ENCODE measurements at places on chromosomes 1 and 21.
A peak's percentile ranks its signal among the peaks of the same experiment; 100 is the strongest.

GRCh38 chr1:28833381-28833780, 21.4 kb downstream of the OPRD1 start:
- DNase-seq: no peak

DNA sequence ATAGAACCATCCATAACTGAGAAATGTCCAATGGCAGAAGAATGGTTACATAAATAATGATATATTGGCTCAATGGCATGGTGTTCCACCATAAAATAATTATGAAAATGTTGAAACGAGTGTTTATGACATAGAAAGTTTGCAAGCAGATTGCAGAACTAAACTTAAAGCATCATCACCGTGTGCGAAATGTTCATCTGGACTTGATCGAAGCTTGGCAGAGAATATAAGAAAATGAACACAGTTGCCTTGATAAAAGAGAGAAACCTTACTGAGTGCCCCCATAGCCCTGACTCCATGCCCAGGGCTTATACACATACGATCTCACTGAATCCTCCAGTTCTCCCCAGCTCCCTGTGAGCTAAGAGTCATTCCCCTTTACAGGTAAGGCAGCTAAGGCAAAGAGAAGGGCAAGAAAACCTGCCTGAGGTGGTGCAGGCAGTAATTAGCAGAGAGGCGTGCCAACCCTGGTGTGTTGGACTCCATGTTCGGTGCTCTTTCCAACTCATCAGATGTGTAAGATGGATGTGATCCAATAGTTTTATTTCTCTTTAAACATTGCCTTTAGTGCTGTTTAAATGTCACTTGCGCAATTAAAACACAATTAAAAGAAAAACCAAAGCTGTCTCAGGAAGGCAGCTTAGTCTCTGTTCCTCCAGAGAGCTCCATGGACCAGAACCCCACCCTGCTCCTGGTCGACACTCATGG, 21.8 kb upstream of the SPOCD1 start:
- no peak for DNase-seq

DNA sequence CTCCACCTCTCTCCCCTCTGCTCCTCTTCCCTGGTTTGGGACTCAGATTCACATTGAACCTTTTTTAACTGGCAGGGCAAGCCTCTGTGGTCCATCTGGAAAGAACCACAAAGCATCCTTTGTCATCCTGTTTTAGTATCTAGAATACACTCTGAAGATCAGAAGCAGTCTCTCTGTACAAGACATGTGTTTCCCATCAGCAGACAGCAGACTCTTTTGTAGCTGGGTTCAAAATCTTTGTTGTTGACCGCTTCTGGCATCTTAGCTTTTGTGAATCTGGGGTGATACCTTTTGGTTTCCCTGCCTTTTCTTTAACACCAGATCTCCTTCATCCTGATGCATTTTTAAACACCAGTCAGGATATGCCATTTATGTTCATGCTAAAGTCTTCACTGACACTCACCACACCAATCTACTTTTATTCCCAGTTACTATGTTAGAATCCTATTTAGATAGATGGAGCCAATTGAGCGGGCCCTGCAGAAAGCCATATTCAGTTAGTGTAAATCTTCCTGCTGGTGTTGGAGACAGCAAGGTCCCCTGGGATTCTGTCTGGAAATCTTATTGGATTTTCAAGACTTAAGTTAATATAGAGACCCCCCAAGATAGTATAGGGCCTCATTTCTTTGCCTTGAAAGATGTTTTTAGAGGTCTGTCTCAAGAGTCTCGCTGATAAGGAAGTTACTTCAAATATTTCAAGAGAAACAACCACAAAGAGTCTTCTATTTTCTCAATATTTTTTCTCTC, 51.1 kb downstream of the ST6GALNAC3 start:
- DNase-seq: no peak

DNA sequence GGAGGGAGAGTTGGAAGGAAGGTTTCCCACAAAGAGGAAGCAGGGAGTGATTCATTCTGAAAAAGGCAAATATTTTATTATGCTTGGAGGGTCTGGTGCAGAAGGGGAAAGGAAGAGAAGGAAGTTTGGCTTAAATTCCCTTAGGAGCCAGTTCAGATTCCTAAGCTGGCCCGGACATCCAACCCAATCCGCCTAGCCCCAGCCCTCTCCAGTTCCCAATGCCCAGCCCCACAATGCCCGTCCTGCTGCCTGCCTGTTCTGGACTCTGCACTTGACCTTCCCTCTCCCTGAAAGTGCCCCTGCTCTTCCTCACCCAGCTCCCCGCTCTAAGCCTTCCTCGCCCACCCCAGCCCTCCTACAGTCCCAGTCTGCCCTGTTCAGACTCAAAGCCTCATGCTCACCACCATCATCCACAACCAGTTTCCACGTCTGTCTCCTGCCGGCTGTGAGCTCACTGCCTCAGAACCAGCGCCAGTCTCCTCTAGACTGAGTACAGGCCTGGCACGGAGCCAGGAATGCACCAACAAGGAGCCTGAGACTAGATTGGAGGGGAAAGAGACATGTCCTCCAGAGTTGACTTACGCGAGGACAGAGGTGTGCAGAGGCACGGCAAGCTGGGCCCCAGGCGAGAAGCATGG, 18.9 kb downstream of the CAPN2 start:
- DNase-seq: no peak

DNA sequence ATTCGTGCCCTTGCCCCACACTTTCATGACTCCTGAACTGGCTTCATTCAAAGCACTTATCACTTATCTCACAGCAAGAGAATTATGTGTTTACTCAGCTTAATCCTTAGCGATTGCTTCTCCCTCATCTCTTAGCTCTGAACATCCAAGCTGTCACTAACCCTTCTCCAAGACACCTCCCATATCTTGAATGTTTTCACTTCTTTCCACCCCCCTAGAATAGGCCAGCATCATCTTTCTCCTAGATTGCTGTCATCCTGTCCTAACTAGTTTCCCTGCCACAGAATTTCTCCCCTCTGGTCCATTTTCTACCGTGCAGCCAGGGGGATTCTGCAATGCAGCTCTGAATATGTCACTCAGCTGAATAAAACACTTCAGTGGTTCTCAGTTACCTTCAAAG, 68.6 kb upstream of the SPATA6 start:
- no peak for DNase-seq

- no peak for DNase-seq
Measured at GRCh38 chr1:19457607-19458006, 27.7 kb downstream of the CAPZB start.

DNA sequence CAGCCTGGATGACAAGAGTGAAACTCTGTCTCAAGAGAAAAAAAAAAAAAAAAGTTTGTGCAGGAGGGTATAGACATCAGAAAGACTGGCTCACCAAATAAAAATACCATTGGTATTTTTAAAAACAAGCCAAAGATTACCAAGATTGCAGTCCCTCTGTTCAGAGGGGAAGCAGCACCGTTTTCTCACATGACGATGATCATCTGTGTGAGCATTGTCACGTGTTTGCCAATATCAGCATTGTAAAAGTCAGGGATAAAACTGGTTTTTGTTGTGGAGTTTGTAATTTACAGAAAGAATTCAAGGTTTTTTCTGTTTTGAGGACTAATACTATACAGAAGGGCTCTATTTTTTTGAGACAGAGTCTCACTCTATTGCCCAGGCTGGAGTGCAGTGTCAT, 26.5 kb downstream of the ZNF362 start:
- no peak for DNase-seq

DNA sequence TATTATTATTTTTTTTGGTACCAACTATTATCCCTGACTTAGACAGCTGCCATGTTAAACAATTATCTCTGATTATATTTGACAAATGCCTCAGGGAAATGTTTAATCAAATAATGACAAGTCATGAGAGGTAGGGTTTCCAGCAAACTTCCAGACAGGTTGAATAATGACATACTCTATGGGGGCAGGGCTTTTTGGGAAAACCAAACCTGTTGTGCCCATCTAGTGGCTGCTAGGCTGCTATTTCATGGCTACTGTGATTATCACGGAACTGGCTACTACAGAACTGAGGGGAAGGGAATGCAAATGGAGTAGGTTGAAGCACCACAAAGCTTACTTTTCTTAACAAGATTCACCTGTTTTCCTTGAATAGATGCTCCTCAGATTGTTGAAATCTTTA, 77.6 kb downstream of the DUSP10 start:
- no peak for DNase-seq

- no peak for DNase-seq
Measured at GRCh38 chr1:20318971-20319370, 28.3 kb downstream of the VWA5B1 start.

DNA sequence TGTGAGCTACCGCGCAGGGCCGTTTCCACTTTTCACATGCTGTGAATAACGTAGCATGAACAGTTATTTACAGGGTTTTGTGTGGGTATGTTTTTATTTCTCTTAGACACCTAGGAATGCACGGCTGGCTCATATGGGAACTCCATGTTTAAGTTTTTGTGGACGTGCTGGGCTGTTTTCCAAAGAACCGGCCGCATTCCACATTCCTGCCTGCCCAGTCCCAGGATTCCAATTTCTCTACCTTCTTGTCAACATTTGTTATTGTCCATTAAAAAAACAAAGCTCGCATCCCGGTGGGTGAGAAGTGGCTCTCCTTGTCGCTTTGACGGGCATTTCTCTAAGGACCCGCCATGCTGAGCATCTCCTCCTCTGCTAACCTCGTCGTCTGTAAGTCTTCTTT, 47.1 kb upstream of the LRRC3 start:
- no peak for DNase-seq

DNA sequence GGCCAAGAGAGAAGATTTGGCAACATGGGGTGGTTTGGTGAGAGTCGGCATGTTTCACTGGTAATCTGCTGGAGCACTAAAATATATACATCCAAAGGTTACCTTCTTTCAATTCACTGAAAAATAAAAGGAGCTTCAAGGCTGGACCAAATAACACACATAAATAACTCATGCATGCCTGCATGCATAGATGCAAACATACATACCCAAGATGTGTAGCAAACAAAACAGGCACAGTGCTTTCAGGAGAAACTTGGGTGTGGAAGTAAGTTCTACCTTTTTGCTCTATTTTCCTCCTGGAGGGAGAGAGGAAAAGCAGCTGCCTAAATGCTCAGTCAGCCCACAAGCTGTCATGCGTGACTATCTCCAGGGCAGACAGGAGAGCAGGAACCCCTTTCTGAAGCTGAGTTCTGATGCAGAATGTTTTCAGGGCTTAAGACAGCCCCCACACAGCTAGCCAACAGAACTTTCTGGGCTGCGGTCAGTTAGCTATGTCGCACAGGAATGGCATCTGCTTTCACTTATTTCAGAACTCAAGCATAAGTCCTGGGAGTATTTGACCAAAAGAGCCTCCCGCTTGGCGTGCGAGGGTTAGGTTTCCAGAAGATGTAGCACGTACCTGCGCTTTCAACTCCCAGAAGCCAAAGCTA, 166.2 kb downstream of the TOMM20 start:
- DNase-seq: peak; percentile 86

GRCh38 chr1:160260406-160261382, 1.7 kb downstream of the DCAF8 start:
- DNase-seq: no peak

GRCh38 chr1:81296601-81297000, 504.1 kb upstream of the ADGRL2 start:
- DNase-seq: no peak

DNA sequence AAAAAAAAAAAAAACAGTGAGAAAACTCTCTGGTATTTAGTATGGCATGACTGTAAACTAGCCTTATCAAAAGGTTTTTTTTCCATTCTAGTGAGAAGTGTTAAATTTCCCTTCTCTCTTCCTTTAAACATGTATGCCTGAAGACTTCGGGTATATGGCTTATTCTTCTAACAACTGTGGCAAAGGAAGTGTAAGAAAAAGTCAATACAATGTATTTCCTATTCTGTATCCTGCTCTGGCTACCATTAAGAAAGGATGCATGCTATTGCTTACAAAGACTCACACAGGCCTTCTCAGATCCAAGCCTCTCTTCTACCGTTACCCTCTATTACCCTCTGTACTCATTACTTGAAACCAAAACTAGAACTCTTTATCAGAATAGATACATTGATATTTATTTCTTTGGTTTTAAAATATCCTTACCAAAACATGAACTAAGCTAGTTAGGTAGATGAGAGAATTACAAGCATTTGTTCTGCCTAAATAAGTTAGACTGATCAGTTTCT, 8.4 kb downstream of the CEPT1 start:
- no peak for DNase-seq

All from SIG-M5 (cell line).